ENCODE measurements at places on chromosomes 12 and 14.
A peak's percentile ranks its signal among the peaks of the same experiment; 100 is the strongest.

DNA sequence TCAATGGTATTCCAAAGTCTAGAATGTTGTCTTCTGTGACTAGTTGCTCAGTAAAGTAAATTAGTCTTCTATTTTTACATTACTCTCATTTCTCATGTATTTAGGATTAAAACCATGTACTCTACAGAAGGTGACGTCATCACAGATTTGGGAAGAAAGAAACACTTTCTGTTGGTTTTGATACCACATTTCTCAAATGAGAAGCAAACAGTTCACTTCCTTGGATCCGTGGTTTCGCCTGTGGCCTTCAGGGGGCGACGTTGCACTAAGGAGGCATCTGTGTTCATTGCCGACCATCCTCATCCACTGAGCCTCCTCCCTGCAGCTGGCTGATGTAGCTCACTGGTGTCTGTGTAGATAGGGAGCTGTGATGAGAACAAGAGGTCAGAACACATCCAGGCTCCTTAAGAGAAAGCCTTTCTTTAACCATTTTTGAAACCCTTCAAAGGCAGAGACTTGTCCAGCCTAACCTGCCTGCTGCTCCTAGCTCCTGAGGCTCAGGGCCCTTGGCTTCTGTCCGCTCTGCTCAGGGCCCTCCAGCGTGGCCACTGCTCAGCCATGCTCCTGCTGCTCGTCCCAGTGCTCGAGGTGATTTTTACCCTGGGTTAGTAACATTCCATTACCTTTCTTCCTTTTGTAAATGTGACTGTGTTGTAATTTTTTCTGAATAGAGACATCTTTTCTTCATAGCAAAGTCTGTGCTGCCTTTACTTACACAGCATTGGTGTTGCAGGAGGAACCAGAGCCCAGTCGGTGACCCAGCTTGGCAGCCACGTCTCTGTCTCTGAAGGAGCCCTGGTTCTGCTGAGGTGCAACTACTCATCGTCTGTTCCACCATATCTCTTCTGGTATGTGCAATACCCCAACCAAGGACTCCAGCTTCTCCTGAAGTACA, 220.6 kb upstream of the OR4E1 start:
- peak; percentile 44 for DNase-seq

- no peak for DNase-seq
Observed at GRCh38 chr12:26648066-26648465, 184.9 kb downstream of the ITPR2 start.

- DNase-seq, result no peak
Observed at GRCh38 chr12:11228296-11228879, 41.1 kb downstream of the PRB3 start.

- DNase-seq, result no peak
Observed at GRCh38 chr12:131918311-131919050, 10.6 kb upstream of the PUS1 start.

GRCh38 chr14:38226366-38226765, 18.7 kb downstream of the SSTR1 start:
- DNase-seq, result no peak

GRCh38 chr14:70836946-70837345, 27.6 kb upstream of the MAP3K9 start:
- no peak for DNase-seq

DNA sequence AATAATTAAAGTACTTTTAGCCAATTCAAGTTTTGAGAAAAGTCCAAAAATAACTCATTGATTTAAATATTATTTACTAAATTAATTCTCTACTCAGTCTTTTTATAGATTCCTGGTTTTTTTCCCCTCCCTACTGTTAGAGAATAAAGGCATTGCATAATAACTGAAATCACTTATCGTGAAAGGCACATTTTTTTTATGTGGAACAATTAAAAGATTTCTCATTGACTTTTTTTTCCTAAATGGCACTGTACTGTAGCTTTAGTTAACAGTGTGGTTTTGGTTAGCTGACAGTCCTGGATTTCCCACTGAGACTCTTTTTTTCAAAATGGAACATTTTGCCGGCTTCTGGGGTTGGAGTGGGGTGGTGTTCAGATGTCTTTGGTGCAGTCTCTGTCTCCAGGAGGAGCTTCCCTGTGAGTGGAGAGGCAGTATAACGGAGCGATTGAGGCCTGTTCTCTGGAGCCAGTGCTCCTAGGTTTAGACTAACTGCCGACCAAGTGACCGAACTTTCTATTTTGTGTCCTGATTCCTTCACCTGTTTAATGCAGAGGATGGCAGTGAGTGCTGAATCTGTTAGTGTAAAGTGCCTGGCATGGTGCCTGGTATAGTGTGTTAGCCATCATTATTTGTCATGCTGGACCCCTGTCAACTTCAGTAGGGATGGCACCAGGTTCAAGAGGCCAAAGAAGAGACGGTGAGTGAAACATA, 117.7 kb downstream of the ADCK1 start:
- DNase-seq, result no peak

- DNase-seq, result no peak
Observed at GRCh38 chr12:80715713-80716249, 931 bp upstream of the MYF5 start.

GRCh38 chr12:51721282-51721940, 127.1 kb downstream of the FIGNL2 start:
- peak; percentile 16 for DNase-seq

DNA sequence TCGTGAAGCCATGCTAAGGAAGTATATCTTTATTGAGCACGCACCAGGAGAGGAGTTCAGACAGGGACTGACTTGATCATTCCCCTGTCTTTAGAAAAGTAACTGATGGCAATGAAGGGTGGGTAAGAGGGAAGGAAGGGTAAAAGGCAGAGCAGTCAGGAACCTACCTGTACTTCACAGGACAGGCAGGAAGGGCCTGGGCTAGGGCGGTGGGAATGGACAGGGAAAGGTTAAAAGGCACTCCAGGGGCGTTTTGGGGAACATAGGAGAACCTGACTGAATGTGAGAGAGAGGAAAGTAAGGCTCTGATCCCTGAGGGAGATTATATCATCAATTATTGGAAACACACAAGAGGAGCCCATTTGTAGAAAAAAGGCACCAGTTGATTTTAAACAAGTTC, 3.9 kb downstream of the SLC35E3 start:
- DNase-seq, result no peak

DNA sequence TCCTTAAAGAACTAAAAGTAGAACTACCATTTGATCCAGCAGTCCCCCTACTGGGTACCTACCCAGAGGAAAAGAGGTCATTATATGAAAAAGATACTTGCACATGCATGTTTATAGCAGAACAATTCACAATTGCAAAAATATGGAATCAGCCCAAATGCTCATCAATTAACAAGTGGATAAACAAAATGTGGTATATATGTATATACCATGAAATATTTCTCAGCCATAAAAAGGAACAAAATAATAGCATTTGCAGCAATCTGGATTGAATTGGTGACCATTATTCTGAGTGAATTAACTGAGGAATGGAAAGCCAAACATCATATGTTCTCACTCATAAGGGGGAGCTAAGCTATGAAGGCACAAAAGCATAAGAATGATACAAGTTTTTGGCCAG, 64.7 kb upstream of the KRAS start:
- DNase-seq, result no peak

DNA sequence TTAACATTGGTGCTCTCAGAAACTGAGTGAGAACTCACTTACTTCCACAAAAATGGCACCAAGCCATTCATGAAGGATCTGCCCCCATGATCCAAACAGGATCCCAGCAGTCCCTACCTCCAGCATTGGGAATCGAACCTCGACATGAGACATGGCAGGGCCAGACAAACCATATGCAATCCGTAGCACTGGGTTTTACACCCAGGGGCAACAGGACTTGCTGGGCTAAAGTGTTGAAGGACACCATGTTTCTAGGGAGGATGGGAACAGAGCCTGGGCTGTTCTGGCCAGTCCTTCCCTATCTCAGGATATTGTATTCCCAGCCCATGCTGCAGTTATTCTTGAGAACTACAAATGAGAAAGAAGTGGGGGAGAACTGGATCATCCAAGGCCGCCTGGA, 36.6 kb downstream of the SERPINA3 start:
- DNase-seq, result no peak

GRCh38 chr12:46378530-46378929, 6.0 kb upstream of the SLC38A2 start:
- no peak for DNase-seq

- no peak for DNase-seq
Observed at GRCh38 chr12:124392667-124393413, 97.9 kb downstream of the RFLNA start.

DNA sequence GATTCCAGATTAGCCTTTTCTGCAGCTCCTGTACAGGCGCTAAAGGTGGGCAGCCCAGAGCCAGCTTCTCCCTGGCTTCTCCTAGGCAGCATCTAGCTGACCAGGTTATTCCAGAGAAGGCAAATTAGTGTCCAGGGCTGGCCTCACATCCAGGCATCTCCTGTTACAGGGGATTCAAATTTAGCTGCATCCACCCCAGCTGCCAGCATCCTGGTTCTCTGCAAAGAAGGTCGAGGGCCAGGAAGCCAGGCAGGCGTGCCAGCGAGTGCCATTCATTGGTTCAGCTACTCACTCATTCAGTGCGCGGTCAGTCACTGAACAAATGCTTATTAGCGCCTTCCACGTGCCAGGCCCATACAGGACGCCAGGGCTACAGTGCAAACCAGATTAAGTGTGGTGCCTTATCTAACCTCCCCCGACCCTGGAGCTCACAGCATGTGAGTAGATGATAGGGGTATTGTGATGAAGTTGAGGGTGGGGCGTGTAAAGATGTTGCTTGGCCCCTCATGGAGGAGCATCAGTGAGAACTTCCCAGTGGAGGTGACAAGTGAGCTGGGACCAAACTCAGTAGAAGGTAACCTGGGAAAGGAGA, 15.7 kb upstream of the FAM222A start:
- DNase-seq, result no peak

DNA sequence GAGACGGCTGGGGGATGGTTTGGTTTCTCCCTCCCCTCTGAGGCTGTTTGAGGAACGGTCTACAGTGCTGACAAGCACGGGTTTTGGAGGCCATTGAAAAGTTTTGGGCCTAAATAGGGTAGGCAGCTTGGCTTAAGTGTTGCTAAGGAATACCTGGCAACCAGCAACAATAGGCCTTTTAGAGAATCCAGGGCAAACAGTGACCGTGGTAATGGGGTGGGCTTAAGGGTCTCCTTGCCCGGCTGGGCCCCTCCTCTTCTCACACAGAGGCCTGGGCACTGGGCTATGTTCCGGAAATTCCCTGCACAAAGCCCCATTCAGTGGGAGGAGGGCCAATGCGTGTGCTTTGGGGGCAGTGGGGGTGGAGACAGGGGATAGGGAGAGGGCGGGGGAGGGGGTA, 55.4 kb downstream of the ASCL1 start:
- no peak for DNase-seq

DNA sequence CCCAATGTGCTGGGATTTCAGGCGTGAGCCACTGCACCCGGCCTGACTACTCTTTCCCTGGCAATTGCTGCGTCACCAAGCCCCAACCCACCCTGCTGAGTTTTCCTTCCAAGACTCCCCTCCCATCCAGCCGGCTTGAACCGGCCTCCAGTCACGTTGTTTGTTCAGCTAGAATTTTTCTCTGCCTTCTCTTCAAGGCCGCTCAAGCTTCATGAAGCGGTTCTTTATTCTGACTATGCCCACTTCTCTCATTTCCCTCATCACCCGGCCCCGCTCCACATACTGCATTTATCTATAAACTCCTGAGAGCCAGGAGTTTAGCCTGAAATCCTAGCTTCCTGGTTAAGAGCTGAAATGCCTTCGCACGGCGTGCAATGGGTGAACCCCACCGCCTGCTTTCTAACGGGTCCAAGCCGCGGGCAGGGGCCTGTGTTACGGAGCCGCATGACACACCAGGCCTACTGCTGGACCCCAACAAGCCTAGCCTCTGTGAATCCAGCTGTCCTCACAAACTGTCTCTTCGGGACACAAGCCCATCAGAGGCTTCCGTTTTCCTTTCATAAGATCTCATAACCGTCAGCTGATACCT, 999 bp upstream of the DCAF4 start:
- no peak for DNase-seq

GRCh38 chr14:58832095-58832521, 194.3 kb downstream of the DACT1 start:
- no peak for DNase-seq

DNA sequence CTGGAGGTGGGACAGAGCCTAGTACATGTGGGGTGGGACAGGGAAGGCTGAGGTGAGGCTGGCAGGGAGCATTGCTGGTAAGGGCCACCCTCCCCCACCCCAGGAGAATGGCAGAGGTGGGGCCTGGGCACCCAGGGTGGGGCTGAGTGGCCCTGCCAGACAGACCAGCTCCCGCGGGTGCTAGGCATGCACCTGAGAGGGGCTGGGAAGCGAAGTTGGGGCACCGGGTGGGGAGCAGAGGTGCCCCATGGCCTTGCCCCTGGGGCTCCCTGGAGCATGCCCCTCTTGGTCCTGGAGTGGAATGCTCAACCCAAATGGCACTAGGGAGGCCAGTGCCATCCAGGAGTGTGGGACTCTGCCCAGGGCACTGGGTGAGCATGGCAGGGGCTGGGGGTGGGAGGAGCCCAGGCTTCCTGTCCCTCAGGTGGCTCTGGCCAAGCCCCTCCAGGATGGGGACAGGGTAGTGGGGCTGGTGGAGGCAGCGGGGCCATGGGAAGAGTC, 1.3 kb downstream of the TNFAIP2 start:
- no peak for DNase-seq

- DNase-seq, result no peak
Observed at GRCh38 chr12:2429032-2429431, 365.7 kb upstream of the FKBP4 start.

DNA sequence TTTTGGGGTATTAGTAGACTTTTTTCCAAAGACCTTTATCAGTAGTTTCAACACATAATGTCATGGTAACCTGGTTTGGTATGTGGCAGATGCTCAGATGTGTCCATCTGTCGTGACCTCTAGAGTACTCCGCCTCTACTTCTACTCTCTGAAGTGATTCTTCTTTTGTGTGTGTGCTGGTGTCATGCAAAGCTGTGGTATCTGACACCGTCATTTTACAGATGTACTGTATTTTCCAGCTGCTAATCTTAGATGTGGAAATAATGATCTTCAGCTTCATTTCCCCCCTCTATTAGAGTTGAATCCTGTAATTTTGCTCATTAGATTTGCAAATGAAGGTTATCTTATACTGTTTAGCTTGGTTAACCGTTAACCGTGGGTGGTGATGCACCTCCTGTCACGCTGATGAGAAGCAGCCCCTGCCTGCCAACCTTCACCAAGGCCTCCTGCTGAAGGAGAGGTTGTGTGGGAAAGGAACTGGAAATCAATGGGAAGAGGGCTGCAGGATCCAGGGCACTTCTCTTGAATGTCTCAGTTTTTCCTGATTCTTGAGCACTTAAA, 222.4 kb upstream of the AMIGO2 start:
- peak; percentile 35 for DNase-seq

DNA sequence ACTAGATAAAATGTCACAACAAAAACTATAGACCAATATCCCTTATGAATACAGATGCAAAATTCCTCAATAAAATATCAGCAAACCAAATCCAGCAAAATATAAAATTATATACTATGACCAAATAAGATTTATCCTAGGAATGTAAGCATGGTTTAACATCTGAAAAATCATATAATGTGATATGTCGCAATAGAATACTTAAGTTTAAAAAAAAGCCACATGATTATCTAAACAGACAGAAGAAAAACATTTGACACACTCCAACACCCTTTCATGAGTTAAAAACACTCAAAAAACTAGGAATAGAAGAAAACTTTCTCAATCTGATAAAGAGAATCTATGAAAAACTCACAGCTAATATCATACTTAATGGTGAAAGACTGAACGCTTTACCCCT, 20.3 kb downstream of the ANGEL1 start:
- no peak for DNase-seq

- no peak for DNase-seq
Observed at GRCh38 chr14:99143126-99143525, 128.9 kb downstream of the BCL11B start.
